ENCODE measurements at places on chromosomes 5 and 9. TPM values are rescaled to one million over a fixed set of nuclear protein-coding genes. Genes with fewer than 3 reads are reported as not detected.
A peak's percentile ranks its signal among the peaks of the same experiment; 100 is the strongest.

The TEX48 gene
- polyA plus RNA-seq: not detected

- H3K4me3 ChIP-seq: no peak overlapping the region
- H3K27me3 ChIP-seq: no peaks in the 10 kb centered on the region
- H3K27ac ChIP-seq: no peak overlapping the region
- no peaks in the 10 kb centered on the region for H3K36me3 ChIP-seq
- H3K4me1 ChIP-seq: no peaks in the 10 kb centered on the region
- DNase-seq: no peak
Measured at GRCh38 chr9:109455861-109456260, 42.2 kb downstream of the PTPN3 start.

DNA sequence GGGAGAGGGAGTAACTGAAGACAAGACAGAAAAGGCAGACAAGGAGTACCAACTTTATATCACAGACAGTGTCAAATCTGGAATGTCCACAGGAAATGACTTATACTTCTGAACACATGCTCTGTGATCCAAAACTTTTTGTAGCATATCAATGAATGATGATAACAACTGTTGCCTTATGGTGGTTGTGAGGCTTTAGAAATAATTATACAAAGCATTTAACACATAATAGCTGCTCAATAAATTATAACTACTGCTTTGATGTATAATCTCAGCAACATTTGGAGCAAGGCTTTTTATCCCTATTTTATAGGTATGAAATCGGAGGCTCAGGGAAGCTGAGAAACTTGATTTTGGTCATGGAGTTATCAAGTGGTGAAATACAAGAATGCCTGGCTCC lies 3.3 kb upstream of the ASTN2 start:
- H3K27ac ChIP-seq: no peak overlapping the region
- no peaks in the 10 kb centered on the region for H3K36me3 ChIP-seq
- no peaks in the 10 kb centered on the region for H3K4me1 ChIP-seq
- no peak for DNase-seq

- no peaks in the 10 kb centered on the region for H3K4me1 ChIP-seq
- DNase-seq: no peak
- no peaks in the 10 kb centered on the region for H3K36me3 ChIP-seq
- H3K4me3 ChIP-seq: no peak overlapping the region
- H3K27ac ChIP-seq: no peak overlapping the region
Measured at GRCh38 chr5:130065617-130066016, 161.4 kb downstream of the CHSY3 start.

DNA sequence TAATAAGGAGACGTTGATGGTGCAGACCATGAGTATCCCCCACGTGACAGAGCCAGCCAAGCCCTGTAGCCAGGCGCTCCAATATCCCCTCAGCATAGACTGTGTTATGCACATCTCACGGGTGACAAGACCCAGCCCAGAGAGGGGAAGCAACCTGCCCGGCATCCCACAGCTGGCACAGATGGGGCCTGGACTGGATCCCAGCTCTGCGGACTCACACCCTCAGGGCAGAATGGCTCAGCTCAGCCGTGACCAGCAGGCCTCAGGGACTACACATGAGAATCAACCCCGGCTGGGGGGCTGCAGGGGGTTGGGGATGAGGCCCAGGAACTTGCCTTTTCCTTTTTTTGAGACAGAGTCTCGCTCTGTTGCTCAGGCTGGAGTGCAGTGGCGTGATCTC lies 11.7 kb downstream of the FIBCD1 start:
- H3K27ac ChIP-seq: no peak overlapping the region
- H3K27me3 ChIP-seq: peaks cover 5% of the 10 kb centered on the region
- no peak for DNase-seq
- no peak overlapping the region for H3K4me3 ChIP-seq
- H3K36me3 ChIP-seq: no peaks in the 10 kb centered on the region

The ABO gene
- polyA plus RNA-seq: 1.2 TPM

DNA sequence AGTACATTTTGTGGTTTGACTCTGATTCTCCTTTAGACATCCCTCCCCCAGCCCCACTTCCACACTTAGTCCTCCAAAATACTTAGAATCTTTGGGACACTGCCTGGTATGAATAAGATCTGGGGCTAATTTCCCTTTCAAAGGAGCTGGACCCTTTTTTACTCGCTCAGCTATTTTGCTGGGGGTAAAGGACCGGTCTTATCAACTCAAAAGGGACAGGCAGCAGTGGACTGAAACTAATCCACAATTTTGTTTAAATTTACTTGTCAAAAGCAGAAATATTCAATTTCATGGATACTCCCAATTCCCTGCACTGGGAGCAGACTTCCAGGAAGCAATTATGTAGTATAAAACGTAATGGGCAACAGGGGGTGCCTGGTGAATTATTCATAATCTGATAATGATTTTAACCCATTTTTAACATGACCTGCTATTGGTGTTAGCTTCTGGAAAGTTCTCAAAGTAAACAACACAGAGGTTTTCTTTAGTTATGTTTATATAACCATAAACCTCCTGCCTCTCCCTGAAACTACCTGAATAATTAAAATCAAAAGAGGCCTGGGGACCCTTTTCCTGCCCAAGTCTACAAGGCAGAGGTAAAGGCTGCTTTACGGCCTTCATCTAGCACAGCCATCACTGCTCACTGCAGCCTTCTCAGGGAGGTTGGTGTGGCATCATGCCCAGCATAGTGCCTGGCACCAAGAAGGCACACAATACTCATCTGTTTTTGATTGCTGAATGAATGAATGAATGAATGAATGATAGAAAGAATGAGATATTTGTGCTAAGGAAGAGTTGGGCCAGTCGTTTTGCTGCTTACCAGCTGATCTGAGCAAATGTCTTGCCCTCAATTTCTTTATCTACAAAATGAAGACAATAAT lies 44.2 kb upstream of the GNPDA1 start:
- DNase-seq: no peak
- H3K36me3 ChIP-seq: no peaks in the 10 kb centered on the region
- H3K27ac ChIP-seq: no peak overlapping the region
- H3K4me3 ChIP-seq: no peak overlapping the region

The F2RL1 gene
- 9.2 TPM for polyA plus RNA-seq

The ENTPD8 gene
- polyA plus RNA-seq: not detected

DNA sequence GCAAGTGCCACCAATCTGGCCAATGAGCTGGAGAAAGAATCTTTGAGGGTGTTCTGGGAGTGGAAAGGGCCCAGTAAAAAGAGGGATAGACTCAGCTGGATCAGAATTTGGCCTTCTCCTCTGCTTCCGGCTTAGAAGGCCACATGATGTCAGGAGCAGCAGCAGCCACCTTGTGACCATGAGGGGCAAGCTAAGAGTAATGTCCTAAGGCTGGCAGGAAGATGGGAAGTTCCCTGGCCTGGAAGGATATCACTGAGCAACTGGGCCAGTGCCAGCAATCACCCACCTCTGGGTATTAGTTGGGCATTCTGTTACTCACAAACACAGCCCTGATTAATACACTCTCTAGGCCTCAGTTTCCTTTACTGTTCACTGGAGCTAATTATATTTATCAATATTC lies 44.2 kb downstream of the TSPAN17 start:
- H3K4me1 ChIP-seq: peaks cover 3% of the 10 kb centered on the region
- no peak overlapping the region for H3K4me3 ChIP-seq
- no peak overlapping the region for H3K27ac ChIP-seq
- H3K27me3 ChIP-seq: no peaks in the 10 kb centered on the region

The INSL4 gene
- polyA plus RNA-seq: not detected

The C9orf50 gene
- not detected for polyA plus RNA-seq

GRCh38 chr5:146176805-146177204 lies 5.6 kb downstream of the LARS1 start:
- H3K27me3 ChIP-seq: no peaks in the 10 kb centered on the region
- H3K27ac ChIP-seq: no peak overlapping the region
- H3K36me3 ChIP-seq: peaks cover 4% of the 10 kb centered on the region
- no peak for DNase-seq

The RNF180 gene
- polyA plus RNA-seq: not detected

The SPINK4 gene
- polyA plus RNA-seq: not detected

- no peak for DNase-seq
- H3K27ac ChIP-seq: no peak overlapping the region
- no peaks in the 10 kb centered on the region for H3K27me3 ChIP-seq
- H3K36me3 ChIP-seq: no peaks in the 10 kb centered on the region
- no peaks in the 10 kb centered on the region for H3K4me1 ChIP-seq
Measured at GRCh38 chr9:95029288-95029687, 288.2 kb downstream of the FANCC start.

GRCh38 chr5:96868603-96869371 lies 7.5 kb upstream of the ERAP2 start:
- H3K27ac ChIP-seq: no peak overlapping the region
- no peaks in the 10 kb centered on the region for H3K36me3 ChIP-seq
- peak; percentile 68 for DNase-seq
- H3K4me1 ChIP-seq: peaks cover 34% of the 10 kb centered on the region
- H3K4me3 ChIP-seq: no peak overlapping the region

DNA sequence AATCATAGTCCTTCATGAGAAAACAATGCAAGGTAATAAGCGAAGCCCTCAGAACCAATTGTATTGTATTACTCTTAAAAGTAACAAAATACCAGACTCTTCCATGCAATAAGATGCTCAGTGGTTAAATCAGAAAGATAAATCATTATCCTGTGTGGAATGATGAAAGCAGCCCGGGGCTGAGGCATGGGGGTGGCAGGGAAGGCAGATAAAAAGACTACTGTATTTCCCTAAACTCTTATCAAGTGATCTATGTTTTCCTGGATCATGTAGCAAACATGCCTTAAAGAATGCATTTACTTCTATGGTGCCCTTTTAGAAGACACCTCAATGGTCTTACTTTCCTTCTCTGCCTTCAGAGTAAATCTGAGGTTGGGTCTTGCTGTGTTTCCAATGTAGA lies 105.6 kb upstream of the DAPK1 start:
- no peaks in the 10 kb centered on the region for H3K27me3 ChIP-seq
- H3K36me3 ChIP-seq: no peaks in the 10 kb centered on the region
- no peak overlapping the region for H3K4me3 ChIP-seq
- DNase-seq: no peak
- no peaks in the 10 kb centered on the region for H3K4me1 ChIP-seq
- no peak overlapping the region for H3K27ac ChIP-seq

GRCh38 chr9:133233681-133234432 lies 24.8 kb upstream of the OBP2B start:
- DNase-seq: no peak
- H3K4me3 ChIP-seq: no peak overlapping the region
- no peaks in the 10 kb centered on the region for H3K27me3 ChIP-seq
- no peaks in the 10 kb centered on the region for H3K36me3 ChIP-seq

DNA sequence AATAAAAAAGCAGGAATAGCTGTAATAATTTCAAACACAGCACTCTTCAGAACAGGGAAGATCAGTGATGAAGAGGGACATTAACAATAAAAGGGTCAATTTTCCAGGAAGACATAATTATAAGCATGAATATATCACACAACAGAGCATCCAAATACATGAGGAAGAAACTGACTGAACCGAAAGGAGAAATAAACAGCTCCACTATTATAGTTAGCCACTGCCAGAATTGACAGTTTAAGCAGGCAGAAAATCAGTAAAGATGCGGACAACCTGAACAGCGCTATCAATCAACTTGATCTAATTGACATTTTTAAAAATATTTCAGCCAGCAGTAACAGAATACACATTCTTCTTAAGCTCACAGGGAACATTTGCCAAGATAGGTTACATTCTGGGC lies 89.1 kb downstream of the MED10 start:
- H3K36me3 ChIP-seq: no peaks in the 10 kb centered on the region
- H3K4me3 ChIP-seq: no peak overlapping the region
- H3K4me1 ChIP-seq: no peaks in the 10 kb centered on the region
- DNase-seq: no peak

DNA sequence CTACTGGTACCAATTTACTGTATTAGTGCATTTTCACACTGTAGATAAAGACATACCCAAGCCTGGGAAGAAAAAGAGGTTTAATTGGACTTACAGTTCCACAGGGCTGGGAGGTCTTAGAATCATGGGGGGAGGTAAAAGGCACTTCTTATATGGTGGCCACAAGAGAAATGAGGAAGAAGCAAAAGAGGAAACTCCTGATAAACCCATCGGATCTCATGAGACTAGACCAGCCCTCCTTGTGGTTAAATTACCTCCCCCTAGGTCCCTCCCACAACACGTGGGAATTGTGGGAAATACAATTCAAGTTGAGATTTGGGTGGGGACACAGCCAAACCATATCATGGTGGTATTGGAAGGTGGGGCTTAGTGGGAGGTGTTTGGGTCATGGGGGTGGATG lies 56.5 kb upstream of the SPDL1 start:
- H3K36me3 ChIP-seq: no peaks in the 10 kb centered on the region
- no peak overlapping the region for H3K27ac ChIP-seq
- H3K4me3 ChIP-seq: no peak overlapping the region
- H3K27me3 ChIP-seq: no peaks in the 10 kb centered on the region
- no peaks in the 10 kb centered on the region for H3K4me1 ChIP-seq

GRCh38 chr9:93156475-93157008 lies 22.5 kb upstream of the NINJ1 start:
- peaks cover 14% of the 10 kb centered on the region for H3K4me1 ChIP-seq
- no peak for DNase-seq
- no peaks in the 10 kb centered on the region for H3K27me3 ChIP-seq
- no peaks in the 10 kb centered on the region for H3K36me3 ChIP-seq
- H3K27ac ChIP-seq: no peak overlapping the region

The CSNK1G3 gene
- 23.2 TPM for polyA plus RNA-seq

GRCh38 chr5:115831163-115831768 lies 10.1 kb downstream of the ATG12 start:
- peaks cover 34% of the 10 kb centered on the region for H3K36me3 ChIP-seq
- DNase-seq: no peak
- no peaks in the 10 kb centered on the region for H3K27me3 ChIP-seq
- no peaks in the 10 kb centered on the region for H3K4me1 ChIP-seq
- no peak overlapping the region for H3K4me3 ChIP-seq
- H3K27ac ChIP-seq: no peak overlapping the region

The TRIP13 gene
- 0.39 TPM for polyA plus RNA-seq

The B4GALT1 gene
- 32.0 TPM for polyA plus RNA-seq

The IFNK gene
- not detected for polyA plus RNA-seq

The GCNT1 gene
- 9.3 TPM for polyA plus RNA-seq

GRCh38 chr5:27947088-27947487 lies 908.7 kb upstream of the CDH9 start:
- no peak overlapping the region for H3K27ac ChIP-seq
- no peaks in the 10 kb centered on the region for H3K36me3 ChIP-seq
- DNase-seq: no peak
- H3K4me1 ChIP-seq: no peaks in the 10 kb centered on the region

DNA sequence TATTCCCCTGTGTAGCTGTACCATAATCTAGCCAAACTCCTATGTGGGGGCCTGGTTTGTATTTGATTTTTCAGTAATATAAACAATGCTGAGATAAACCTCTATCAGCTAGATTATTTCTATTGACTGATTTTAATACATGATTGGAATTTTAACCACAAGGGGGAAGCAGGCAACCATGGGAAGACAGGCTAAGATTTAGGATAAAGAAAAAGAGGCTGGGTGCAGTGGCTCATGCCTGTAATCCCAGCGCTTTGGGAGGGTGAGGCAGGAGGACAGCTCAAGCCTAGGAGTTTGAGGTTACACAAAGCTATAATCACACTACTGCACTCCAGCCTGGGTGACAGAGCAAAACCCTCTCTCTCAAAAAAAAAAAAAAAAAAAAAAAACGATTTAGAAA lies 18.1 kb upstream of the GPX3 start:
- H3K27me3 ChIP-seq: no peaks in the 10 kb centered on the region
- no peaks in the 10 kb centered on the region for H3K4me1 ChIP-seq
- no peak overlapping the region for H3K27ac ChIP-seq
- H3K4me3 ChIP-seq: no peak overlapping the region
- no peak for DNase-seq

Data from CD4-positive, alpha-beta memory T cell (primary cell).